ENCODE measurements at places on chromosomes 5 and 9.

- DNase-seq: no peak
Observed at GRCh38 chr5:157273131-157273556, 7.2 kb downstream of the CYFIP2 start.

- DNase-seq: no peak
Observed at GRCh38 chr5:63233911-63234310, 655.3 kb downstream of the LRRC70 start.

GRCh38 chr5:6590581-6590980, 42.3 kb downstream of the NSUN2 start:
- DNase-seq: no peak

GRCh38 chr5:120535900-120536299, 71.8 kb downstream of the PRR16 start:
- no peak for DNase-seq

- DNase-seq: no peak
Observed at GRCh38 chr5:149435015-149435376, 55.9 kb upstream of the IL17B start.

DNA sequence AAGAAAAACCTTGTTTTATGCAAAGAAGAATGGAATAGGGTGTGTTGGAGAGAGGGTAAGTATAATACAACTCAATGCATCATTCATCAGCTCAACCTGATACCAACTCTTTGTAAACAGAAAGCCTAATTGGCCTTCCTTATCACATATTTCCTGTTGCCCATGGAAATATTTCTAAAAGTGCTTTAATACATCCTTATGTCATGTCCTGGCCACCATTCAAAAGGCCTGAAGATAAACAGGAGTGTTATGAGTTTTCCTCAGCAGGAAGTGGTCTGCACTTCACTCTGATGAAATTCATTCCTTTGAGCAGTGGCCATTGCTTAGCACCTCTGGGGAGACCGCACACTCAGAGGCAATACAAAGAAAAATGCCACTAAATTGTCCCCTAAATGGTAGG, 511.2 kb downstream of the SEMA5A start:
- DNase-seq: no peak

GRCh38 chr9:82192211-82192610, 203.6 kb downstream of the SPATA31D1 start:
- DNase-seq: no peak

DNA sequence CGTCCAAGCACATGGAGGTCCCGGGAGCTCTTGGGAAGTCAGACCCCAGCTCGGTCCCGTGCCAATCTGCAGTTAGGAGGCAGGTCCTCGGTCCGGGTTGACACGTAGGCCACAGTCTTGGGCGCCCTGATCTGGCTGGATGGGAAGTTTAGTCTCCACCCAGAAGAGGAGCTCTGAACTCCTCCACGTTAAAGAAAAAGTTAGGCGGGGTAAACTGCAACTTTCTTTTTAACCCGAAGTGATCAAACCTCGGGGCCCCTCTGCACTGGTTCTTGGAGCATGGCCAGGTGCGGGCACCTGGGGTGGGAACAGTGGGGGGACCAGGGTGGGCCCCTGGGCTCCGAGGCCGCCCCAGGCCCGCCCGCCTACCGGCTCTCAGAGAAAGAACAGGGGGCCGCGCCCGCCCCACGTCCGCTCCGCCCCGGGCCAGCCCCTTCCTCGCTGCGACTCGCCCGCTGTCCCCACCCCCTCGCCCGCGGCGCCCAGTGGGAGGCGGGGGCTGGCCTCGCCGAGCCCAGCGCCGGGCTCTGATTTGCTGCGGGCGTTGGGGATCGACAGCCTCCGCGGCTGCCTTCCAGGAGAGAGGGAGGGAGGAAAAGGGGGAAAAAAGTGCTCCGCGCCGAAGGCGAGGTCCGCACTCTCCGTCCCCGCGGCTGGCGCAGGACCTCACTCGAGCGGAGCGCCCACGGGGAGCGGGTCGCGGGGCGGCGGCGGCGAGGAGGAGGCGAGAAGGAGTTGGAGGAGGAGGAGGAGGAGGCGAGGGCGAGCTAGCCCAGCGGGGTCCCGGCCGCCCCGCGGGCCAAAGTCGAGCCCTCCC, at the start of gene COL5A1:
COL5A1 (plus strand) TSS at position 631 of the 817 bp plus-strand sequence. CDS start 385 bp downstream, outside the sequence.
- DNase-seq: peak; percentile 15

- no peak for DNase-seq
Observed at GRCh38 chr9:100204796-100205195, 105.8 kb downstream of the INVS start.

- no peak for DNase-seq
Observed at GRCh38 chr9:129352146-129352865, 174.2 kb upstream of the IER5L start.

GRCh38 chr5:137303509-137303908, 195.6 kb downstream of the SPOCK1 start:
- DNase-seq: no peak

DNA sequence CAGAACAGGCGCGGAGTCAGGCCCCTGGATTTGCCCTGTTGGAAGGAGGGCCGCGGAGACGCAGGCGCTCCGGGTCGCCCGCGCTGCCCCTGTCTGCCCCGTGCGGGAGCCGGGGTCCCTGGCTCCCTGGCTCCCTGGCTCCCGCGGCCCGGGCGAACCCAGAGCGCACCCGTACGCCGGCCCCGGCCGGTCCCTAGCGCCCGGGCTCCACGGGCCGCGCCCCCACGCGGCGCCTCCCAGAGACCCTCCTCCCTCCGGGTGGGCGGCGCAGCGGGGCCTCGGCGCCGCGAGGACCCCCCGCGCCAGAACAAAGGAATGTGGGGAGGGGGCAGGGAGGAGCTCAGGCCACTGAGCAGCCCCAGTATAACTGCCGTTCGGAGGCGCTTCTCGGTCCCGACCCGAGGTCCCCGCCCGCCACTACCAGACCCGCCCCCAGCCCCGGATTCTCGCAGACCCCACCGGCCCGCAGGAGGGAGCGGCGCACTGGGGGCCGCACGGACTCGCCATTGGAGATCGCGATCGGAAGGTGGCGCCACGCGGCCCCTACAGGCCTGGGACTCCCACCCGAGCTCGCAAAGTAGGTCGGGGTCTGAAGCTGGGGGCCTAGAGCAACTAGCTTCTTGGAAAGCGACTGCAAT, 2.4 kb downstream of the NFIL3 start:
- DNase-seq: no peak

DNA sequence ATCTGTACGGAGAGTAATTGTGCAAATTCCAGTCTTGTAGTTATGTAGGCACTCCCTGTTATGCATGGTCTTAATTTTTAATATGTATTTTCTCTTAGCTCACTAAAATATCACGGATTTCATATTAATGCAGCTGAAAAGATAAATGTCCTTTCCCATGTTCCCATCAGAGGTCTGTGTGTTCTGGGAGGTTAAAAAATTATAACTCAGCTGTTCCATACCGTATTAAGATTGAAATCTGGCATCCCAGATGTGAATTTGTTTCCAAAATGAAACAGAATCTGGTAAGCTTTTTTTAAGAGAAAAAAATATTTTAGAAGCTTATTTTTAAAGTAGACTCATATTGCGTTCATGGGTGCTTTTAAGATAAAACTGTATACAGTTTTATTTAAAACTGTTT, 44.3 kb downstream of the SEMA6A start:
- no peak for DNase-seq

- DNase-seq: no peak
Observed at GRCh38 chr9:4214486-4214885, 85.4 kb downstream of the GLIS3 start.

GRCh38 chr5:143600396-143601075, 197.1 kb upstream of the NR3C1 start:
- DNase-seq: no peak
